Osteoblast (primary cell): ENCODE measurements at places on chromosomes 11 and 22. TPM values are rescaled to one million over a fixed set of nuclear protein-coding genes. Genes with fewer than 3 reads are reported as not detected.

TMEM121B gene
- under 0.01 TPM in 1 of 2 replicates, not detected in the other for total RNA-seq

DNA sequence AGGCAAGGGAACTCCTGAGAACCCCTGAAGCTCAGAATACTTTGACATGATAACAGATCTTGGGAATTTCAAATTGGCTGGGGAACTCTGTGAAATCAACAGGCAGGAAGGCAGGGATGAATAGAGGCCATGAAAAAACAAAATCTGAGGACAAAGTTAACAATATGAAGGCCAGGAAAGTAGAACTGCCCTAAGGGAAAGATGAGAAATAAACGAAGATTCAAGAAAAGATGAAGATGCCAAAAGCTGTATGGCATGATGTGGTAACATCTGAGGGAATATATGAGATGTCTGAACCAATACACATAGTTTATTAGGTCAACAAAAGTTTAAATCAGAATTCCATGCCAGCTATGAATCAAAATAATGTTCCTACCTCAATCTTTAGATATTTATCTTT, 25.0 kb downstream of the SERGEF start:
- H3K27ac ChIP-seq = no peak overlapping the region
- no peaks in the 10 kb centered on the region for H3K27me3 ChIP-seq
- peaks cover 3% of the 10 kb centered on the region for H3K36me3 ChIP-seq
- H3K4me1 ChIP-seq = peaks cover 13% of the 10 kb centered on the region
- DNase-seq = no peak

- H3K36me3 ChIP-seq = no peaks in the 10 kb centered on the region
- H3K27ac ChIP-seq = peak overlapping the region; percentile 54
- H3K4me1 ChIP-seq = peaks cover 17% of the 10 kb centered on the region
- no peak for DNase-seq
Measured at GRCh38 chr11:8989453-8989852, 14.3 kb downstream of the NRIP3 start.

DNA sequence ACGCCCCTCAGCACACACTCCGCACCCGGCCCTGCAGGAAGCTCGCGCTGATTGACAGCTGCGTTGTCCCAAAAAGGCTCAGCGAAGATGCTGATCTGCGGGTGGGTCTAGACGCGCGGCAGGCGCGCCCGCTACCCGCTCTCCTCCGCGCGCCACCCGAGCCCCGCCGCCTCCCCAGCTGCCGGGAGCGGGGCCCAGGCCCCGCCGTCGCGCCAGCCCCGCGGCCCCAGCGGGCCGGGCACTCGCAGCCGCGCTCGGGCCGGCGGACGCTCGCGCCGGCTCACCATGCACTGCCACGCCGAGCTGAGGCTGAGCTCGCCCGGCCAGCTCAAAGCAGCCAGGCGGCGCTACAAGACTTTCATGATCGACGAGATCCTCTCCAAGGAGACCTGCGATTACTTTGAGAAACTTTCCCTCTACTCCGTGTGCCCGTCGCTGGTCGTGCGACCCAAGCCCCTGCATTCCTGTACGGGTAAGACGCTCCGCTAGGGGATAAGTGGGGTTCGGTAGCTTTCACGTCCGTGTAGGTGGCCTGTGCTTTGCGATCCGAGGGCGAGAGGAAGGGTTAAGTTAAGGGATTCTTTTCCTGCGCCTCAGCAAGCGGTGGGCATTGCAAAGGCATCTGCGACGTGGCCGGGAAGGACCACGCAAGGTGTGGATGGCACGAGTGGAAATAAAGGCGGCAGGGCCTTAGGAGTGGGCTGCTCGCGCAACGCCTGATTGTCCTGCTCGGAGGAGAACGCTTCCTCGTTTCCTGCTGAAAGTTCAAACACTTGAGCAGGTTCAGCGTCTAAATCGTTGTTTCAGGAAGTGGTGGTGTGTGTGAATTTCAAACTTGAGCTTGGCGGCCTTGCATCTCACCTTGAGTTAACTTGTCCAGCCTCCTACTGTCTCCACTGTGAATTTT, at the start of gene BARX2:
Gene BARX2, plus strand, starts transcription at position 98 of the 907 bp plus-strand sequence. Its CDS starts 188 bp downstream, at position 286.
- H3K4me3 ChIP-seq = peak within 1 kb of the TSS; percentile 2
- DNase-seq = peak; percentile 90
- no peaks in the 10 kb centered on the region for H3K36me3 ChIP-seq
- H3K4me1 ChIP-seq = peaks cover 6% of the 10 kb centered on the region

DNA sequence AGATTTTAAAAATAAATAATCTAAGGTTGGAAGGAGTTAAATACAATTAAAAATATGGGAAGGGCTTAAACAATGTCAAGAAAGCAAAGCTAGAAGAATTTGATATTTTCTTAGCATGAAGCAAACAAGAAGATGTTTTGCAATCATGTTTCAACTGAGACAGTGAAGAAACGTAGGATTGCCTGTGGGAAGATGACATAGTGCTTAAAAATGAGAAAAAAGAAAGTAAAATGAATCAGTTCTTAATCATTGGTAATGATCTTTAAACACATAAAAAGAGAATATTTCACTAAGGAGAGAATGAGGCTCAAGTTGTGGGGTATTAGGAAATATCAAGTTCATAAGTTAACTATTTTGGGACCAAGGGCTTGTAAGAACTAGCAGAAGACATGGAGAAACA, 855.0 kb downstream of the METTL15 start:
- H3K27me3 ChIP-seq = no peaks in the 10 kb centered on the region
- H3K4me1 ChIP-seq = peaks cover 13% of the 10 kb centered on the region
- peak; percentile 65 for DNase-seq

DNA sequence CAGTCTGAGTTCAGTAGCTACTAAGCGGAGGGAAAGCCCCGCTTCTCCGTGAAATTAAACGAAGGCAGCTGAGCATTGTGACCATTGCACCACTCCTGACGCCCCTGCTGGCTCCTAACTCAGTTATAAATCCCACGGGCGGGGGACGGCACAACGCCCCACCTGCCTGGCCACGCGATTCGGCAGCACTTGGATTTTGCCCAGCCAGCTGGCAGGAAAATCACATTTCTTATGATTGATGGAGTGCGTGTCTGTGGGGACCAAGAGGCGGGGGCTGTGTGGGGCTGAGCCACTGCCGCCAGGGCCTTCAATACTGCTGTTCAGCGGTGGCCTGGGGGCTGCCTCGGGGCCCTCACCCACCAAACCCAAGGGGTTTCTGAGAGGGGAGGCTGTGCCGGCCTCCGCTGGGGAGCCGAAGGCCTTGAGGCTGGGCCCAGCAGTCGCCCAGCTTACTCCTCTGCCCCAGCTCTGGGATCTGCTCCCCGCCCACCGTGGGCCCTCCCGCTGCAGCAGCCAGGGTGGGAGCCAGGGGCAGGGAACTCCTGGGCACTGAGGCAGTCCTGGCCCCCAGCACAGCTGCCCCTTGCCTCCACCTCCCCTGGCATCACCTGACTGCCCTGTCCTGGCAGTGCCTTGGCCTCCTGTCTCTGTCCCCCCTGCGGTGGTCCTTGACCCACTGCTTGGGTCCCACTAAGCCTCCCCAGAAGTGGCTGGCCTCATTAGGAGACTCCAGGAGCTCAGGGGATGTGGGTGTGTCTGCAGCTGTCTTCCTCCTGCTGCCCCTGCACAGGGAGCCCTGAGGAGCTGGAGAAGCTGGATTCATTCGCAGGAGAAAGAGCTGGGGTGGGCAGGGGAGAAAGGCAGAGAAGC, 30.7 kb downstream of the SHISAL1 start:
- no peak overlapping the region for H3K27ac ChIP-seq
- no peaks in the 10 kb centered on the region for H3K27me3 ChIP-seq
- no peaks in the 10 kb centered on the region for H3K4me1 ChIP-seq
- no peaks in the 10 kb centered on the region for H3K36me3 ChIP-seq
- H3K4me3 ChIP-seq = no peak overlapping the region

DNA sequence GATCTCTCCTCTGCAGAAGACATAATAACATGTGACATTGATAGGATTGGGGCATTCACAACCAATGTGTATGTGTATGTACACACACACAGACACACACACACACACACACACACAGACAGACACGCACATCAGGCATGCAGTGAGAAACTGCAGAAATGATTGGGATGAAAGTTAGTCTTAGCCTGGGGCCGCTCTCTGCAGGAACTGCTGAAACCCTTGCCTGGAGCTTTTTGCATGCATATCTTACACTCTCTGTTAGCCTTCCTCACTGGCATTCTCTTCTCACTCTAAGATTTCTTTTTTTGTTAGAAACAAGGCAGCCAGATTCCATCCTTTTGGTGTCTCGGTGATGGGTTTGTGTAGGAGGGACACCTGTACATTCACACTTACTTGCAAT, 337.9 kb downstream of the NELL1 start:
- no peak for DNase-seq
- H3K36me3 ChIP-seq = no peaks in the 10 kb centered on the region
- no peak overlapping the region for H3K27ac ChIP-seq
- H3K27me3 ChIP-seq = no peaks in the 10 kb centered on the region
- no peak overlapping the region for H3K4me3 ChIP-seq
- H3K4me1 ChIP-seq = no peaks in the 10 kb centered on the region

DNA sequence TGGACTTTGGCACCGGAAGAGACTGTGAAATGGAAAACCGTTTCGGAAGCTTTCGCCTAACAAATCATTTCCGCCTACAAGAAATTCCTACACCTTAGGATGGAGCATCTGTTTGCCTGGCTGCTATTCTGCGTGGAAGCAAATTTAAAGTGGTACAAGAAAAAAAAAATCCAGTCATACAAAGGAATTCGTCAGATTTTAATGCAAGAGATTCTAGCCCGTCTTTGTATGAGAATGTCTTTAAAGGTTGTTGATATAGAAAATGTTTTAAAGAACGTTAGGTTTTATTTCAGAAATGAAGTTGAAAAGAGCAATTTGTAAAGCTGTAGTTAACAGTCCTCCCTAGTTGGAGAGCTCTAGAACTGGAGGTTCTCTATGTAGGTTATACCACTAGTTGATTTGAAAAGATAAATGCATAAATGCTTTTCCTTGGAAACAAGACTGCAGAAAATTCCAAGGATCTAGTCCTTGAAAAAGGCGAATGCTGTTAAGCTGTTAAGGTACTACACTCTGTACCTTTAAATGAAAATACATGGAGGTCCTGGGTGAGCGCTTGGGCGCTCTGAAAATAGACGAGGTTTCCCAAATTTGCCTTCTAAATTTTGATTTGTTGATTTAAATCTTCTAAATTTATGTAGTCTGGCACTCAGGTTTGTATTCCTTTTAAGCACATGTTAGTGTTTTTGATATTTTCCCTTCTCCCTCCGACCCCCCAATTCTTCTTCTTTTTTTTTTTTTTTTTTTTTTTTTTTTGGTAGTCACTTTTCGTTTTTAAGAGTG, 2.4 kb downstream of the NCR3LG1 start:
- H3K27me3 ChIP-seq = no peaks in the 10 kb centered on the region
- H3K4me3 ChIP-seq = peak overlapping the region; percentile 78
- peaks cover 24% of the 10 kb centered on the region for H3K4me1 ChIP-seq
- no peaks in the 10 kb centered on the region for H3K36me3 ChIP-seq
- peak overlapping the region; percentile 72 for H3K27ac ChIP-seq

DTX4 gene
- under 0.01 and 0.29 TPM in 2 replicates for total RNA-seq

GRCh38 chr11:83862033-83862432, 575.9 kb upstream of the CCDC90B start:
- H3K27ac ChIP-seq = no peak overlapping the region
- no peaks in the 10 kb centered on the region for H3K4me1 ChIP-seq
- H3K36me3 ChIP-seq = no peaks in the 10 kb centered on the region
- H3K27me3 ChIP-seq = no peaks in the 10 kb centered on the region
- no peak for DNase-seq

CCDC89 gene
- 2.9 and 4.1 TPM in 2 replicates for total RNA-seq

DNA sequence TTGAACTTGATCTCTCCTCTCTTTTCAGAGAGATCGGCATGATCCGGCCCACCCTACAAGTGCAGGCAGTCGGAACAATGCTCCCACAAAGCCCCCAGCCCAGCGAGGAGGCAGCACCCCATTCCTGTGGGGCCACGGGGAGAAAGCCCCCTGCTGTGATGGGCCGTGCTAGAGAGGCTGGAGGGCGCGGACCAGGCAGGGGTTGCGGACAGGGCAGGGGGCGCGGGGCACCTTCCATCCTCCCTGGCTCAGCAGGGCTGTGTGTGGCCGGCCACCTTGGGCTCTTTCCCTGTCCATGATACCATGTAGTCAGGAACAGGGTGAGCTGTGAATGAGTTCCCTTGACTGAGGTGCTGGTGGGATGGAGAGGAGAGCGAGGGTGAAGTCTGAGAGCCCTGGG, 379.8 kb downstream of the BRD1 start:
- H3K4me3 ChIP-seq = no peak overlapping the region
- H3K27me3 ChIP-seq = no peaks in the 10 kb centered on the region
- no peak overlapping the region for H3K27ac ChIP-seq
- DNase-seq = peak; percentile 44

- H3K27me3 ChIP-seq = no peaks in the 10 kb centered on the region
- H3K36me3 ChIP-seq = no peaks in the 10 kb centered on the region
- peaks cover 7% of the 10 kb centered on the region for H3K4me1 ChIP-seq
- H3K27ac ChIP-seq = no peak overlapping the region
- no peak overlapping the region for H3K4me3 ChIP-seq
- no peak for DNase-seq
Measured at GRCh38 chr22:29109822-29110221, 37.0 kb downstream of the KREMEN1 start.

GRCh38 chr22:41271787-41272186, 14.2 kb downstream of the RANGAP1 start:
- no peaks in the 10 kb centered on the region for H3K4me1 ChIP-seq
- H3K4me3 ChIP-seq = no peak overlapping the region
- DNase-seq = peak; percentile 45
- H3K27me3 ChIP-seq = no peaks in the 10 kb centered on the region
- no peak overlapping the region for H3K27ac ChIP-seq

DBX1 gene
- not detected in 2 replicates for total RNA-seq

- H3K4me3 ChIP-seq = no peak overlapping the region
- peaks cover 41% of the 10 kb centered on the region for H3K27me3 ChIP-seq
- no peak overlapping the region for H3K27ac ChIP-seq
- no peaks in the 10 kb centered on the region for H3K36me3 ChIP-seq
- H3K4me1 ChIP-seq = peaks cover 15% of the 10 kb centered on the region
- DNase-seq = peak; percentile 85
Measured at GRCh38 chr22:29314537-29315285, 786 bp downstream of the RASL10A start.

- H3K27me3 ChIP-seq = no peaks in the 10 kb centered on the region
- H3K27ac ChIP-seq = no peak overlapping the region
- no peaks in the 10 kb centered on the region for H3K4me1 ChIP-seq
- peak; percentile 21 for DNase-seq
Measured at GRCh38 chr22:20652582-20652981, 121.3 kb upstream of the SERPIND1 start.

DNA sequence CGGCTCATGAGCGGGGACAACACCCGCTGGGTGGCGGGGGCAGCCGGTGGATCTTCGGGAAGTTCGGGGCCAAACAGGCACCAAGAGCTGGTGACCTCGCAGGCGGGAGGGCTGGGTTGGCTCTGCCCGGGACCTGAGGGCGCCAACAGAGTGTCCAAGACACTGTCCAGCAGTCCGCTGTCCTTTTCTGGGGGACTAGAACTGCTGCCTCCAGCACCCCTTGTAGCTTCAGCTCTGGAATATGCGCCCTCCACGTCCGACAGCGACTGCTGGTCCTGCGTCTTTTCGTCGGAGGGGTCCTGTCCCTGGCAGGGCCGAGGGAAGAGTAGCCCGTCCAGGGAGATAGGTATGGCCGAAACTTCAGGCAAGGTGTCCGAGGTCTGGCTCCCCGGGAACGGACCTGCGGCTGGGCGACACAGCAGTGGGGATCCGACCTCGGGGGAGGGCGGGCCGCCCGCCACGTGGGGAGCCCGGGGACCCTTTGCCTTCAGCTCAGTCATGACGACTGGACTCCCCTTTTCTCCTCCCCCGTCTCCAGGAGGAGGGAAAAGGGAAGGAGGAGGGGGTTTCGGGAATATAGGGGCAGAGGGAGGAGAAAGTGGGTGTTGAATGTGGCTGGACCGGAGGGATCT, 926 bp downstream of the PGR start:
- H3K4me1 ChIP-seq = no peaks in the 10 kb centered on the region
- peaks cover 60% of the 10 kb centered on the region for H3K27me3 ChIP-seq
- no peak overlapping the region for H3K27ac ChIP-seq
- no peaks in the 10 kb centered on the region for H3K36me3 ChIP-seq
- H3K4me3 ChIP-seq = no peak overlapping the region
- peak; percentile 37 for DNase-seq

- no peak for DNase-seq
- H3K4me3 ChIP-seq = no peak overlapping the region
- peaks cover 22% of the 10 kb centered on the region for H3K4me1 ChIP-seq
- H3K27ac ChIP-seq = no peak overlapping the region
- no peaks in the 10 kb centered on the region for H3K27me3 ChIP-seq
Measured at GRCh38 chr11:64089493-64089892, 53.8 kb downstream of the FLRT1 start.
